ENCODE measurements at places on chromosomes 12 and 14.

DNA sequence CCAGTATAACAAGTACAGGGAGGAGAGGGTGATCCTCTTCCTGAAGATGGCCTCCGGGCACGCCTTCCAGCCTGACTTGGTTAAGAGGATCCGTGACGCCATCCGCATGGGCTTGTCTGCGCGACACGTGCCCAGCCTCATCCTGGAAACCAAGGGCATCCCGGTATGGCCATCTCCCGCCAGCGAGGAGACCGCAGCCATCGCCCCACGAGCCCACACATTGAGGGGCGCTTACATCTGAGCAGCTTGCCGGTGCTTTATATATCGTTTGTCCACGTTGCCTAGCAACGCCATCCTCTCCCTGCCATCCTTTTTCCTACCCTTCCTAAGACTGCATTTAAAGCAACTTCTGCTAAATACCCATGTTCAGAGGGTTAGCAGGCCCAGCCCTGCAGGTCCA, 71.5 kb downstream of the AACS start:
- no peak for DNase-seq

DNA sequence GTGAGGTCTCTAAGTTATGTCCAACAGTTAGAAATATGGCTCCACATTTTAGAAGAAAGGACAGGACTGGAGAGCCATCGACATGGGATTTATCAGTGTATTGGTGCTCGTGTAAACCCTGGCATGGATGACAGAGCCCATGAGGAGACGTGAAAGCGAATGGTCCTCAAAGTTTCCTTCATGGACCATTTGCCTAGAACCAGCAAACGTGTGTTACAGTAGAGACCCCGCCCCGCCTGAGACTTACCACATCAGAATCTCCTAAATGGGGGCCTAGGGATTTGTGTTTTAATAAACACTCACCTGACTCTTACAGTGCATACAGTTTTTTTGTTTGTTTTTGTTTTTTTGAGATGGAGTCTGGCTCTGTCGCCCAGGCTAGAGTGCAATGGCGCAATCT, 12.2 kb downstream of the EVL start:
- DNase-seq: no peak

GRCh38 chr12:44847888-44848702, 28.0 kb downstream of the NELL2 start:
- DNase-seq: no peak

DNA sequence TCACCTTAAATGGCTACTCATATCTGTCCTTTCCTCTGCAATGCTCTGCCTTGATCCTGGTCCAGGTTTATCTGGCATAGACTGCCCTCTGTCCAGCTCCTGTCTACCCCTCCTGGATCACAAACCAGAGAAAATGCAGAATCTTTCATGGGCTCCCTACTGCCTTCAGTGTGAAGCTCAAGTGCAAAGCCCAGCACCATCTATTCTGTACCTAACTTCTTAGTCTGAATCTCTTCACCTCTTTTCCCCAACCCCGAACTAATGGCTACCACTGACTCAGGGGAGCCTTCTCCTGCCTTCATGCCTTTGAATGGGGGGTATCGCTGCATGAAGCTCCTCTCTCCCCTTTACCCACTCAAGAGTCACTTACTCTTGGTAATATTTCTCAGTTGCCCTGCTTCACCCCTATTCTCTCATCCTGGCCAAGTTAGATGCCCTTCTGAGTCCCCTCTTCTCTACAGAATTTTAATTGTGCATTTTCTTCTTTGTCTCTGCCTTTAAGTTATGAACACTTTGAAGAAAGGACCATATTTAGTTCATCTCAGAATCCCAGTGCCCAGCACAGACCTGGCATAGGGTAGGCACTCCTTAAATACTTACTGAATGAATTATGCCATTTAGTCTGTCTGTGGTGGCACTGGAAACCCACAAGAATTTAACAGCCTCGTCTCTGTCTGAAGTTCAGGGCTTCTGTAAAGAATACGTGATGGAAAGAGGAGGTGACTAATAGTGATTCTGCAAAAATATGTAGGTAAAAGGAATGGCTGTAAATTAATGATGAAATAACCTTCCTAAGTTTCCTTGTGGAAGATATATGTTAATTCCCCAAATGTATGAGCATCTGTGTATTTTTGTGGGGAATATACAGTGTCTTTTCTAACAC, 191.3 kb upstream of the AMIGO2 start:
- peak; percentile 57 for DNase-seq

GRCh38 chr12:92133171-92133570, 12.5 kb downstream of the BTG1 start:
- no peak for DNase-seq

DNA sequence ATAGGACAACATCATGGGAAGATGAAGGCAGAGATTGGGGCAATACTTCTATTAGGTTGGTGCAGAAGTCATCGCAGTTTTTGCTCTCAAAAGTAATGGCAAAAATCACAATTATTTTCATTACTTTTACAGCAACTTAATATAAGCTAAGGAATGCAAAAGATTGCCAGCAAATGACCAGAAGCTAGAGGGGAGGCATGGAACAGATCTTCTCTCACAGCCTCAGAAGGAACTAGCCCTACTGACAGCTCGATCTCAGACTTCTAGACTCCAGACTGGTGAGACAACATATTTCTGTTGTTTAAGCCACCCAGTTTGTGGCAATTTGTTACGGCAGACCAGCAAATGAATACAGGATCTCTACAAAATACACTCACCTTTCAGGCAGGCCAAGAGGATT, 348.5 kb upstream of the TBX3 start:
- DNase-seq: no peak

DNA sequence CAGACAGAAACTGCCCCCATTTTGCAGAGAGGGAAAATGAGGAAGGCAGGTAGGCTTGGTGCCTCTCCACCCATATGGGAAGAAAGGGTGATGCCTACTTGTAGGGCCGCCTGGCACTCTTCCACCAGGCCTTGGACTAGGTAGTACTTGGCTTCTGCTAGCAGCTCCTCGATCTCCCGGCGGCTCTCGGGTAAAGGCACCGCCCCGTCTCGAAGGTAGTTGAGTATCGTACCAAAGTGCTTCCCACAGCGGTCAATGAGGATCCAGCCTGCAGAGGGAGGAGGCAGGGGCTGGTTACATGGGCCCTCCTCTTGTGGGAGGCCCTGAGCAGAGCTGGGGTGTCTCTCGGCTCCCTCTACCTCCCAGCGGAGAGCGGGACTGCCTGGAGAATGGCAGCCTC, 16.6 kb downstream of the KCTD10 start:
- no peak for DNase-seq

DNA sequence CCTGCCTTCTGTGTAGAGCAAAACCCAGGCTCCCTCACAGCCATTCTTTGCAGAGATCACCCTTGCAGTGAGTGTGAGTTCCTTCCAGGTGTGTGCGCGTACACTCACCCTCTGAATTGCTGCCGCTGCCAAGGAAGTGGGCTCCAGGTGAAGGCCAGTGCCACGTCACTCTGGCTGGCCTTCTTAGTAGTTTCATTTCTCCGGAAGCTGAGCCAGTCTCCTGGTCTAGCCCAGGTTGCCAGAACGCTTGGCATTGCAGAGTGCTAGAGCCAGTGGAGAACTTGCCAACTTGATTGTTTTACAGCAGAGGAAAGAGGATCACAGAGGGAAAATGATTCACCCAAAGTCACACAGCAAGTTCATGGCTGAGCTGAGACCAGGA, 11.0 kb downstream of the CBLN3 start:
- DNase-seq: no peak
